Hematopoietic multipotent progenitor cell treated with erythropoietin and hydrocortisone succinate and interleukin-3 and kit ligand, for 6 days (in vitro differentiated cells): ENCODE measurements at places on chromosomes 11 and 22.

DNA sequence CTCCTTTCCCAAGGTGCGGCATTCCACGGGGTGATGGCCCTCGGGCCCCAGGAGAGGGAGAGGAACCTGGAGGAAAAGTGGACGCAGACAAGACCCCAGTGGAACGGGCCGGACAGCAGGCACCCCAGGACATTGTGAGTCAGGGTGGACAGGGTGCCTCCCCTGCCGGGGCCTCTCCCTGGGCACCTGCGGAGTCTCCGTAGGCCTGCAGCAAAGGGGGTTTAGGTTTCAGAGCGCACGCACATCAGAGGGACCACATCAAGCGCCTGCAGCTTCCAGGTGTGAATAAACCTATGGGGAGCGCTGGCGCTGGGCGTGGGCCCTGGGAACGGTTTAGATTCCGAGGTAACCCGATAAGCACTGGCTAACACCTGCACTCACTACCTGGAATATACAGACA, 22.7 kb upstream of the FGF19 start:
- DNase-seq = no peak

DNA sequence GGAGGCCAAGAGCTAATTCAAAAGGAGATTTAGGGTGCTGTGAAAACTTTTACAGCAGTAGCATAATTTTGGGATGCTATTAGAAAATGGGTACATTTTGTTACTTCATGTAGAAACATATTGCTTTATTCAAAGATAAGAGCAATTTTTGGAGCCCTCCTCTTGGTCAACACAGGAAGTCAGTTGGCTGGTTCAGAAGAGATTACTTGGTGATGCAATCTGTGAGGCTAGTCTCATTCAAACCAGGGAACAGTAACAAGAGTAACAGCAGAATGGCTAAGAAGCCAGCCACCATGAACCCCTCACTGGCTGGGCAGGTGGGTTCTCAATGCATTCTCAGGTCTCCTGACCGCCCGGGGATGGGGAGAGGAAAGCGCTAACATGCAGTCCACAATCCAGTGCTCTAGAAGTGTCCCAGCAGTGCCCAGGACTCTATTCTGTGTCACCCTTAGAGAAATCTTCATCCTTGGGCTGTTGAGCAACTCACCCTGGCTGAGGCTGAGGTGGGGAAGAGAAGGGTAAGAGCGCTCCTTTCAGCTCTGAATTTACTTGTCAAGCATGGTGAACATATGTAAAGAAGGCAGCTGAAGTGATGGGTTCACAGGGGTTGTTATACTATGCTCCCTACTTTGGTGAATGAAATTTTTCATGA, 262.2 kb upstream of the UBASH3B start:
- peak; percentile 85 for DNase-seq

GRCh38 chr11:7291100-7291829, 39.6 kb downstream of the SYT9 start:
- DNase-seq = no peak

GRCh38 chr11:26806219-26806618, 84.4 kb upstream of the SLC5A12 start:
- DNase-seq = no peak

- no peak for DNase-seq
These were observed 117.1 kb upstream of the TBCEL start for GRCh38 chr11:120906766-120907165.

- peak; percentile 64 for DNase-seq
These were observed 6.7 kb downstream of the CAPN5 start for GRCh38 chr11:77073328-77074001.

DNA sequence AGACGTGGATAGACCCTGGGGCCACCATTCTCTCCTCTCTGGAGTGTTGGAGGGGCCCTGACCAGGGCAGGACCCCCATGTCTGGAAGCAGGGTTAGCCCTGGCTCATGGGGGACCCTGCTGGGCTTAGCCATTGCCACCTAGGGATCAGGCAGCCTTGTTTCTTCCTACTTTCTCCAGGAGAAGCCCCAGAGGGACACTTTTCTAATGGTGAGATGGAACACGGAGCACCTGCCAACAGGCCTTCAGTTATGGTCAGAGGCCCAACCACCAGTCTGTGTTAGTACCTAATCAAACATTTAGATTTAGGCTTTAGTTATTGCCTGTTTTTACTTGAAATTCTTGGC, 1.9 kb upstream of the C22orf39 start:
- no peak for DNase-seq

DNA sequence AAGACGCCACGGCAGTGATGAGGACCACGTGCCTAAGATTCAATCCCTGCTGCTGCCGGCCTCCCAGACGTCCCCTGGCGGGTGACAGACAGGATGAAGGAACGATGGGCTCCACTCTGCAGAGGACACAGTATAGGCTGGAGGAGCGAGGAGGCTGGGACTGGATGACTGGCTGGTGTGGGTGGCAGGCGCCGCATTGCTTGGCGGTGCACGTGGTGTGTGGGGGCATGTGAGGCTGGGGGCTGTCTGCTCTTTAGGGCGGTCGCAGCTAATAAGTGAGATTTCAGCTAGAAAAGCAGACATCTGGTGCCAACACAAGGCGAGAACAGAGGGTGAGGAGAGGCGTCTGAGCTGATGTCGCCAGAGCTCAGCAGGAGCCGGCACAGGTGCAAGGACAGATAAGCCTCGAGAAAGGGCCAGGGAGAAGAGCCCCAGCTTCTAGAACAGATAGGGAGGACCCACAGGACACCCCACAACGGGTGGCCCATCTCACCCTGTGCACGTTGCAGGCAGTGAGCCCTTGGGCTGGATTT, 33.2 kb downstream of the TSPAN4 start:
- peak; percentile 96 for DNase-seq

- DNase-seq = no peak
These were observed 35.0 kb upstream of the MOB2 start for GRCh38 chr11:1521382-1522080.

- no peak for DNase-seq
These were observed 5.9 kb downstream of the TAB1 start for GRCh38 chr22:39405346-39406085.

GRCh38 chr11:74694136-74694930, 36.9 kb downstream of the CHRDL2 start:
- no peak for DNase-seq

DNA sequence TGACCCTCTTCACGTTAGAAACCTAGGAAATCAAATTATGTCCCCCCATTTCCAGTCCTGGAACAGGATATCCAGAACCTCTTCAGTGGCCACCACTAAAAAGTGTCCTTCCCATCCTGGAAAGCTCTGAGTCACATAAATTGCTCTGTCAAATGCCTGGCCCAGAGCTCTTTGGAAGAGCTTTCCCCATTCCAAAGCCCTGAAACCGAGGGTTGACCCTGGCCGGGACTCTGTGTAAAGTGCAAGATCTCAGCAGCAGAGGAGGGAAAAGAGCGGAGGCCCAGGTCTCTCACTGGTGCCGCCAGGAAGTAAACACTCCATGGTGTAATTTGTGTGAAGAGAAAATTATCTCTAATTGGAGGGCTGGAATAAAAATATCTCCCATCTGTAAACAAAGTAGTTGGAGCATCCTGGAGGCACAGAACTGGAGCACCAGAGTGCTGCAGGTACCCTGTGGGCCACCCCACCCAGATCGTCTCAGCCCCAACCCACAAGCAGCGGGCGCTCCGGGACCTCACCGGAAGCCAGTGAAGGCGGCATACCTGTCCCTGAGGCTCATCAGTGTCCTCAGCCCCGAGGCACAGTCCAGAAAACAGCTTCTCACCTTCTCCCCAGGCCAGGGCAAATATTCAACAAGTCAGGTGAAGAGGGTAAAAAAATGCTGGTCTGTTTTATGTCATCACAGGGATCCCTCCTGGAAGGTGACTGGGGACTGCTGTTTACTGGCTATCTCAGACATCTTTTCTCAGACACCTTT, 4.7 kb upstream of the JAM3 start:
- no peak for DNase-seq

DNA sequence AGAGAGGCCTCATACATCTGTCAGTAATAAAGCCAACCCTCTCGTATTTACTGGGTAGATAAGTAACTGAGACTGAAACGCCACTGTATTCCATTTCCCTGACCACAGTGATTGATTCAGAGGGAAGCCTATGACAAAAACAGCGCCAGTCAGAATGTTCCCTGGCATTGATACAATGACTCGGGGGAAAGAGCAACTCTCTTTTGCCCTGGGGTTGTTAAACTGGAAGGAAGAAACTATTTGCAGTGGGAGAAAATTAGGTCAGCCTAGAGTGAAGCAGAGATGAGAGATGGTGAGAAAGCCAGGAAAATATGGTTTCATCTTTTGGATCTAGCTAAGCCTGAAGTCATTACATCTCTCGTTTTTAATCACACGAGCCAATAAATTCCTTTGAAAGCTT, 48.6 kb upstream of the RBFOX2 start:
- DNase-seq = no peak

DNA sequence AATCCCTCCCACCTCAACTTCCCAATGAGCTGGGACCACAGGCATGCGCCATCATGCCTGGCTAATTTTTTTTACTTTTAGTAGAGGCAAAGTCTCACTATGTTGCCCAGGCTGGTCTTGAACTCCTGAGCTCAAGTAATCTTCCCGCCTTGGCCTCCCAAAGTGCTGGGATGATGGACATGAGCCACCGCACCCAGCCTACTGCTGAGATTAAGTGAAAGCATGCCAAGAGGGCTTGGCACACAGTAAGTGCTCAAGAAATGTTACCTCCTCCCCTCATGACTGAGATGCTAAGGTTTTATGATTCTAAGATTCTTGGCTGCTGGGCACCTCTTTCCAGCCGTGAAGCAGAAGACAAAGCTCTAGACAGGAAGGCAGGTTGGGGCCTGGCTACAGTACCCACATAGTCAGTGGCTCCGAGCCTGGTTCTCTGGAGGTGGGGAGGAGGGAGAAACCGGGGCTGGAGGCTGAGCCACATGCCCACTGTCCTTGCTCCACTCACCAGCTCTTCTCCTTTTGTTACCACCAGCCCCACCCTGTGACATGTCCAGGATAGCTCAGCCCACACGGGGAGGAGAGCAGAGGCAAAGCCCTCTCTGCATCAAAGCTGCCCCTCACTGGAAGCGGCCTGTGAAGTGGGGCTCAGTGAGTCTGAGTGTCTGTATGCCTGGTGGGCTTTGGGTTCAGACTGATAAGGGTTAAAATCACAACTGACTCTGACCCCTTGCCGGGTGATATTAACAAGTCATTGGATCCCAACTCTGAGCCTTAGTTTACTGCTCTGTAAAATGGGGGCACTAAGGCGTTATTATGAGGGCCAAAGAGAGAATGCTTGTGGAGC, 12.9 kb downstream of the ARHGEF17 start:
- no peak for DNase-seq

DNA sequence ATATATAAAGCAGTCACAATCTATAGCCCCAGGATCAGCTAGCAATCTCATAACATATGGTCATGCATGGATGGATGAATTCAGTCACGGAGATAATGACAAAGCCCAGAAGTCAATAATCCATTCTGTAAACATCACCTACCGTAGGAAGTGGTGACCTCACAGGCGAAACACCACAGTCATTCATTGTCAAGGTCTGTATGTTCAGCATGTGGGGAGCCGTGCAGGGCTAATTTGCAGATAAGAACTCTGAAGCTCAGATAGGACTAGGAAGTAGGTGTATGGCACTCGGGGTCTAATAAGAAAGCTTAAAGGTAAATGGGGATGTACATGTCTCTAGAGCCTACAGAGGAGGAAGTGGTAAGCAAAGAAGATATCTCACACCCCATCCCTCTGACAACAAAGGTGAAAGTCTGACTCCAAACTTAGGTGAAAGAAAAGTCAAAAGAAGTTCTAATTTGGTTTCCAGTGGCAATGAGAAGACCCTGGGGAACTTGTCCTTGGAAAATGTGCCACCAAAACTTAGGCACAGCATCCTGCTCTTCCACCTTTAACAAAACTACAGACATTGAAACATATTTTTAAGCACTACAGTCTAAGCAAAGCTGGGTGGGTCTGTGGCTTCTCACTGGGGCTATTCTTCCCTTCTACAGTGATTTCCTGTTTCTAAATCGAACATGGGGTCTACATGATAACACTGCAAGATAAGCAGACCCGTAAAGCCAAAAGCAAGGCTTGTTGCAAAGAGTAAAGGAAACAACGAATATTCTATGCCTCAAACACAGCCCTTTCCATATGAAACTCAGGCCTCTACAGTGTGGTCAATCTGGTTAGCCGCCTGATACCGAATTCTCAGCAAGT, 5.2 kb downstream of the CRTAM start:
- DNase-seq = no peak

DNA sequence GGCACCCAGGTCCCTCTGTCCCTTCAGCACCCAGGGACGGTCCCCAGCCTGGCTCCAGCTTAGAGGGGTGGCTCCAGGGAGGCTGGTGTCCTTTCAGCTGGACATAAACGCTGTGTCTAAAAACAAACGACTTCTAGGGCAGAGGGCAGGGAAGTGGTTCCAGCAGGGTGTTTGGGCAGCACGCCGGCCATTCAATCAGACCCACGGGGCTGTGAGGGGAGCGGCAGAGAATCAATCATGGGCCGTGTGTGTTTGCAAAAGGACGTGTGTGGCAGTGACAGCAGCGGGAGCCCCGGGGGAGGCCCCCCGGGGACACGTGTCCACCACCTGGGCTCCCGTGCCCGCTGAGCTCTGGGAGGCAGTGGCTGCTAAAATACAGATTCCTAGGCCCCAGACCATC, 127.7 kb downstream of the MN1 start:
- DNase-seq = no peak

DNA sequence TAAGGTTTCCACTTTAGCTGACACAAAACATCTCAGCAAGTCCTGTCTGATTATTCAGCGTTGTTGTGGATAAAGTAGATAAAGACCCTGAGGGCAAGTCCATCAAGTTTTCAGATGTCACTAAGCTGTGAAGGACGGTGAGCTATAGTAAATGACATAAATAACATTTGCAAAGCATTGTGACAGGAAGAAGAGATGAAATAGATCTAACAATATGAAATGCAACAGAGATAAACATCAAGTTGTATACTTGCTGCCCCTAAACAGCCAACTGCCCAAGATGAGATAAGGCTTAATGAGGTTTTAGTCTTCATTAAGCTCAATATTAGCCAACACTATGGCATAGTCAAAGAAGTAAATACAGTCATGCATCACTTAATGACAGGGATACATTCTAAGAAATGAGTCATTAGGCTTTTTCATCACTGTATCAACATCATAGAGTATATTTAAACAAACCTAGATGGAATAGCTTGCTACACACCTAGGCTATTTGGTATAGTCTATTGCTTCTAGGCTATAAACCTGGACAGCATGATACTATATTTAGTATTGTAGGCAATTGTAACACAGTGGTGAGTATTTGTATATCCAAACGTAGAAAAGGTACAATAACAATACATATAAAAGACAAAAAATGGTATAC, 625.1 kb upstream of the ANO5 start:
- peak; percentile 34 for DNase-seq

GRCh38 chr11:120125024-120125423, 12.9 kb downstream of the TRIM29 start:
- DNase-seq = peak; percentile 52

- DNase-seq = no peak
These were observed 19.4 kb upstream of the SUSD2 start for GRCh38 chr22:24161909-24162308.

- DNase-seq = no peak
These were observed 395.1 kb downstream of the MN1 start for GRCh38 chr22:27406389-27406861.

GRCh38 chr11:70399681-70400112, 1.4 kb downstream of the CTTN start:
- peak; percentile 39 for DNase-seq
